Urinary bladder (tissue), 4 donors: ENCODE measurements at places on chromosomes 3 and 15. TPM values are rescaled to one million over a fixed set of nuclear protein-coding genes. Genes with fewer than 3 reads are reported as not detected.

DNA sequence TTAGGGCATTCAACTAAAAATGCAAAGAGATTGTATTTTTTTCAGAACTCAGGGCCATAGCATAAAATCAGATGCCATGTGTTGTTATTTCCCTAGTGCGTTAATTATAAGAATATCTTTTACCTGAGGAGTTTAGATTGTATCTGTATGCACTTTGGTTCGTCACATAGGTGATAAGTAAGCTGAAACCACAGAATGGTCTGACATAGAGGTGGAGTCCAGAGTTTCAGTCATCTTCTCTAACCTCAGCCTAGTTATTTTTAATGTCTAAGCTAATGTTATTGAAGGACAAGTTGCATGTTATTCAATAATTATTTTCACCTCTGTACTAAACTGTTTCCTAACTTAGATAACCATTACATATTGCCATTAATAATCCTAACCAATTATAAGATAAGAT lies 27.1 kb upstream of the CNTN4 start:
- DNase-seq, result no peak

GRCh38 chr3:99286266-99286845 lies 352.0 kb upstream of the COL8A1 start:
- no peak for DNase-seq

DNA sequence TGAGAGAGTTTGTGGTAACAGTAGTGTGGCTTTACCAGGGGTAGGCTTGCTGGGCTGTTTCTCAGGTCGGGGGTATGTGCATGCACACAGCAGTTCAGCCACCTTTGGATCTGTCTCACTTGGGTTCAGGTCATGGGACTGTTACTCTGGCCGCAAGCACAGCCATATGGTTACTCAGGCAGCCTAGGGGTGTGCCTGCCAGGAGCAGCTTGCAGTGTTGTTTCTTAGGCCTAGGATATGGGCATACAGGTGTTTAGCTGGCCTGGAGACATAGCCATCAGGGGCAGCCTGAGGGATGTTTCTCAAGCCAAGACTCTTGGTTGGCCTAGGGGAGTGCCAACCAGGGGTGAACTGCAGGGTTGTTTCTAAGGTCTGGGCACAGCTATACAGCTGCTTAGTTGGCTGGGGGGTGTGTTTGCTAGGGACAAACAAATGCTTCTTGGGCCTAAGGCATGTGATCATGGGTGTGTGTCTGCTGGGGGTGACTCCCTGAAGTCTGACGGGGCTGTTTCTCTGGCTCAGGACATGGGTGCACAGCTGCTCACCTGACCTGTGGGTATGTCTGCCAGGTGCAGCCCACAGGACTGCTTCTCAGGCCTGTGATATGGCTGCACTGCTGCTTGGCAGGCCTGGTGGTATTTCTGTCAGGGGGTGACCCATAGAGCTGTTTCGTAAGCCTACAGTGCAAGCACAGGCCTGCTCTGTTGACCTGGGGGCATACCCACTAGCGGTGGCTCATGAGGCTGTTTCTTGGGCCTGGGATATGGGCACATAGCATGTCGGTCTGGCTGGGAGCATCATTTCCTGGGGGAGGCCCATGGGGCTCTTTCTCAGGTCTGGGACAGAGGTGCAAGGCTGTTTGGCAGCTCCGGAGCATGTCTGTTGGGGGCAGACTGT lies 168.0 kb upstream of the THRB start:
- no peak for DNase-seq

DNA sequence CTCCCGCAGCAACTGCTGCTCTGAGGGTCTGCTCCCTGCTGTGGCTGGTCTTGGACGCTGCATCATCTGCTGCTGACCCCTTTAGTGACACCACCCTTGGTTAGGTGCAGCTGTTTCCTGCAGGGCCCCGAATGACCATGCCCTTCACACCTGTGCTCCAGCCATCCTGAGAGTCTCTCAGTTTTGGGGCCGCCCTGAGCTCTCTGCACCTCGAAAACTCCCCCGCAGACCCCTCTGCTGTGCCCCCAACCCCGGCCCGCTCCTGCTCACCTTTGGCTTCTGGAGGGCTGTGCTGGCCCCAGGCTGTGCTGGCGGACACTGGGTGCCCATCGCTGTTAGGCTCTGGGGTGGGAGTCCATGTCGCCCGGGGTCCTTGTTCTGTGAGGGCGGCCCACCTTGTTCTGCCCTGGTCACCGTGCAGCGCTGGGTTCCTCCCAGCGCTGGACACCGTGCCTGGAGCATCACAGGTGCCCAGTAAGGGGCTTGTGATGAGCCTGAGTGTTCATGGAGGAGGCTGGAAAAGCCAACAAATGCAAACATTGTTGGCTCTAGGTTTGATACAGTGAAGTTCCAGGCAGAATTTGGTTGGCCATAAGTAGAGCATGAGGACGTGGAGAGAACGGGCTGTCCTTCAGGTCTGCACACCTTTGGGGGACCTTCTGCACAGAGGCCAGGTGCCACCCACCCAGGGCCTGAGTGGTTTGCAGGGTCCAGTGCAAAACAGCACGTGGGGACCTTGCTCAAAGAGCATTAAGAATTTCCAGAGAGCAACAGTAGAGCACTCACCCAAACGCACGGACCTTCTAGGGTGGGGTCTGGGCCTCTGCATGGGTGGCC lies 12.3 kb downstream of the ABTB1 start:
- DNase-seq, result no peak

GRCh38 chr3:141738891-141739363 lies 829 bp downstream of the RNF7 start:
- peak; percentile 31 for DNase-seq

SUCLG2 gene
- 58.9 TPM for polyA plus RNA-seq

LINS1 gene
- 11.1 TPM for polyA plus RNA-seq
